ENCODE measurements at places on chromosomes 2 and 18.

GRCh38 chr2:233084488-233084887 lies 24.3 kb downstream of the INPP5D start:
- DNase-seq: no peak

DNA sequence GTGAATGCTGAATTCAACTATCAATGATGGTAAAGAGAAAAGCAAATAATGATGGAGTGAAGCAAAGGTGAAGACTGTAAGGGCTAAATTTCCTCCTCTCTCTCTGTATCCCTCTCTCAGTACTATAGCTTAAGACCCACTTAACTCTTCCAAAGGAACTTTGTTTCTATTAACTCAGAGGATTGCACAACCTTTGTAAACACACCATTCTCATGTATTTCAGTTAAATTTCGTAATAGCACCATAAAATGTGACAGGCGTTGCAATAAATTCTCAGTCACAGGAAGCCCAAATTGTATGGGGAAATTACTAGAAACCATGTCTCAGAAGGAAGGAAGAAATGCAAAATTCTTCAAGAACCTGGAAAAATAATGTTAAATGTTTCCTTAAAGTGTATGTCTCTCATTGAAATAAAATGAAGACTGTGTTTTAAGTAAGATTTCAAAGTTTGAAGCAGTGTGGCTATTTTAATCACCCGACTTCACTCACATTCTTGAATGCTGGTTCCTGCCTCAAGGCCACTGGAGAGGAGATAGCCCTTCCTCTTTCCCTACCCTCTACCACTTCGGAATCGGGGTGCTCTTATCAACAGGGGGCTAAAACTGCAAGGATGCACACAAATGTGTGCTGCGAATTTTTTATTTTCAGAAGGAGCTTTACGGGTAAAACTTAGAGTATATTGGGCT lies 112.1 kb downstream of the FTCDNL1 start:
- DNase-seq: no peak

DNA sequence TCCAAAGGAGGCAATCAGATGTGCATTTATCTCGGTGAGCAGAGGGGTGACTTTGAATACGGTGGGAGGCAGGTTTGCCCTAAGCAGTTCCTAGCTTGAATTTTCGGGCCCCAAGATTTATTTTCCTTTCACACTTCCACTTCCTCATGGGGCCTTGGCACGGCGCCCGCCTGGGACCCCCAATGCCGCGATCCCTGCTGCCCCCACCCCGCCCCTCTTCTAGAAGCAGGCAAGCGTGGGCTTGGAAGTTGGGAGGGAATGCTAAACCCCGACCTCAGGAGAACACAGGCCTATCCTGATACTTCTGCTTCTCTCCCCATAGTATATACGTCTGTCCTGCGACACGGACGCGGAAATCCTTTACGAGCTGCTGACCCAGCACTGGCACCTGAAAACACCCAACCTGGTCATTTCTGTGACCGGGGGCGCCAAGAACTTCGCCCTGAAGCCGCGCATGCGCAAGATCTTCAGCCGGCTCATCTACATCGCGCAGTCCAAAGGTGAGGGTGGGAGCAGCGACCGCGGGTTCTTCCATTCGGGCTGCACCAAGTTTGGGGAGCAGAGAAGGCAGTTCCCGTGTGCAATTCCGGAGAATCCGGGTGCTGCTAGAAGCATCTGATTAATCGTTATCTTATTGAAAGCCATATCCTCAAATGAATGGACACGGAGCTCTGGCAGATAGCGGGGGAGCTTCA lies 21.6 kb downstream of the TRPM8 start:
- DNase-seq: no peak

DNA sequence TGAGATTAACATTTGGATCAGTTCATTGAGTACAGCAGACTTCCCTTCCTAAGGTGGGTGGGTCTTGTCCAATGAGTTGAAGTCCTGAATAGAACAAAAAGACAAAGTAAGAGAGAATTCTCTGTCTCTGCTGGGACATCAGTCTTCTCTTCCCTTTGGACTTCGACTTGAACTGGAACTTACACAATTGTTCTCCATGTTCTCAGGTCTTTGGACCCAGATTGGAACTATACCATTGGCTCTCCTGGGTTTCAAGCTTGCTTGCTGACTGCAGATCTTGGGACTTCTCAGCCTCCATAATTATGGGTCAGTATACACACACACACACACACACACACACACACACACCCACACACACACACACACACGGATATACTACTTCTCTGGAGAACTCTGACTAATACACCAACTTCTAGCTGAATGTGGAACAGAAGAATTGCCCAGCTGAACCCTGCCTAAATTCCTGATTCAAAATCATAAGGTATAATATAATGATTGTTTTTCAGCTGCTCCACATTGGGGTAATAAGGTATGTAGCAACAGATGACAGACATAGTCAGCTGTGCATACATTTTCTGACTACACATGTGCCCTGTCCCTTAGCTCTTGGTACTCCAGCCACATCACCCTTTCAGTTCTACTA lies 214.0 kb downstream of the TGIF1 start:
- no peak for DNase-seq

- DNase-seq: no peak
Measured at GRCh38 chr18:41326311-41326710, 628.7 kb upstream of the PIK3C3 start.

DNA sequence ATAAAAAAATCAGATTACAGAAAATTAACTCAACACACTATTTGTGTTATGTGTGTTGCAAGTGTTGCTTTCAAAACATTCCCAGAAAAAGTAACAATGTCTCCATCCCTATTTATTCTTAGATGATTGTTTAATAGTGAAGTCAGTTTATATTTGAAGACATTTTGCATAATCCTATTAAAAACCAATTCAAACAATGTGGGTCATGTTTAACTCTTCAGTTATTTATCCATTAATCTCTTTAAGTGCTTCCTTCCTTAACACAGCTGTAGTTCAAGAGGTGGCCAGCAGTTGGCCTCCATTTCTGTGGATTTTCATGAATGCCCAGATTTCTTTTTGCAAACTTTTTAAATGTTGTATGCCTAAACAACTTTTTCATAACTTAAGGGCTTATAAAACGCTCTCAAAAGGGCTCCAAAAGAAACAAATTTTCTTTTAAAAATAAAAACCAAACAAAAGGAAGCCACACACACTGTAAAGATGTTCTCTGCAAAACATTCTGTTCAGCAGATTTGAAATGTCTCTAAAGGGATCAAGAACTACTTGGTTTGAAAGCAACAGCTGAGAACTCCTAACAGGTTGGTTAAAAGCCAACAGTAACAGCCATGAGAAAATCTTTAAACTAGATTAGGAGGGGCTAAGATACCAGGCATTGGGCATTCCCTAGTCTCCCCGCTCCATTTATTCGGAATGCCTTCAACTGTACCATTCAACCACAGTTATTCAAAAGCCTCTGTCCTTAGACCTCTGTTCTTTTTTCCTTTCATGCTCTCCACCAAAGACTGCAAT lies 71.5 kb downstream of the THADA start:
- DNase-seq: no peak

DNA sequence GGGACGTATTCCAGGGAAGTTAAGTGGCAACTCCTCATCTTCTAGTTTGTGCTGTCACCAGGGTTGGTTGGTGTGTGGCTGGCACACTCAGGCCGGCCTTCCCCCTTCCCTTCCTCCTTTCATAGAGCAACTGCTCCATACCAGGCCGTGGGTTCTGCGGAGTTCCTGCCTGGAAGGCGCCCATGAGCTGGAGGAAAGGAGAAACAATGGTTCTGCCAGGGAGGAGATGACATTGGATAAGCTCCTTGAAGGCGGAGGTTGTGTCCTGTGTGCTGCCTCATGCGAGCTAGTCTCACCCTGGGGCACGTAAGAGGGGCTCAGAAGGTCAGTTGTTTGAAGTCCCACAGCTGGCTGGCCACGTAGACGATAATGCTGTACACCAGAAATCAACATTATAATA lies 19.2 kb downstream of the ASAP2 start:
- DNase-seq: no peak

GRCh38 chr2:235216901-235217300 lies 265.1 kb downstream of the SH3BP4 start:
- DNase-seq: no peak

DNA sequence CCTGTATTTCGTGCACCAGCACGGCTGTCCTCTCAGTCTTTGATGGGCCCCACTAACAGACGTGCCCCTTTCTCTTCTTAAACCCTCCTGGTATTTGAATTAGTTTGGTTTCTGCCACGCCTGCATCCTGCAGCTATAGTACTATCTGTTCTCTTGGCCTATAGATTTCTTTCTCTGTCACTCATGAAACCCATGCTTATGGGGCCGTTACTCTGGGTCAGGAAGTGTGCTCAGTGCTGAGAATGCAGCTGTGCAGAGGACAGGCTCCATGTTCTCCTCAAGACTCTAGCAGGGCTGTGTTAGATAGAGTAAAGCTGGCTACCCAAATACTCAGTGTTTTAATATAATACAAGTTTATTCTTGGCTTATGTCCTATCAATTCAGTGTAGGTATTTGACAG lies 180.0 kb downstream of the INSIG2 start:
- DNase-seq: no peak

DNA sequence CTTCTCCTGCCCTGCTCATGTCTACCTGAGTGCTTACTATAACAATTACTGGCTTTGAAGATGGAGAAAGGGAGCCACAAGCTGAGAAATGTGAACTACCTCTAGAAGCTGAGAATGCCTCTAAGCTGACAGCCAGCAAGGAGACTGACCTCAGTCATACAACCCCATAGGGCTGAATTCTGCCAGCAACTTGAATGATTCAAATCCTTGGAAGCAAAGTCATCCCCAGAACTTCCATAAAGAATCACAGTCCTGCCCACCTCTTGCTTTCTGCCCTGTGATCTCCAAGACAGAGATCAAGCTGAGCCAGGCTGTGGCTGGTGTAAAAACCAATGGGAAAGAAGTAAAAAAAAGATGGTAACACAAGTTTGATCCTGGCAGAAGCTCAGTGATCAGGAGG lies 288.2 kb upstream of the SPHKAP start:
- no peak for DNase-seq

GRCh38 chr2:58634653-58635370 lies 393.7 kb upstream of the FANCL start:
- DNase-seq: no peak

GRCh38 chr2:180722551-180723239 lies 257.7 kb upstream of the UBE2E3 start:
- DNase-seq: no peak

GRCh38 chr2:37912056-37912455 lies 13.0 kb upstream of the RMDN2 start:
- DNase-seq: no peak

- DNase-seq: no peak
Measured at GRCh38 chr18:79672490-79673276, 6.9 kb upstream of the CTDP1 start.

- no peak for DNase-seq
Measured at GRCh38 chr18:38237796-38238195, 672.2 kb upstream of the CELF4 start.

- DNase-seq: no peak
Measured at GRCh38 chr2:9795071-9795470, 48.2 kb upstream of the TAF1B start.

- no peak for DNase-seq
Measured at GRCh38 chr2:70035344-70035844, 51.9 kb upstream of the PCBP1 start.

DNA sequence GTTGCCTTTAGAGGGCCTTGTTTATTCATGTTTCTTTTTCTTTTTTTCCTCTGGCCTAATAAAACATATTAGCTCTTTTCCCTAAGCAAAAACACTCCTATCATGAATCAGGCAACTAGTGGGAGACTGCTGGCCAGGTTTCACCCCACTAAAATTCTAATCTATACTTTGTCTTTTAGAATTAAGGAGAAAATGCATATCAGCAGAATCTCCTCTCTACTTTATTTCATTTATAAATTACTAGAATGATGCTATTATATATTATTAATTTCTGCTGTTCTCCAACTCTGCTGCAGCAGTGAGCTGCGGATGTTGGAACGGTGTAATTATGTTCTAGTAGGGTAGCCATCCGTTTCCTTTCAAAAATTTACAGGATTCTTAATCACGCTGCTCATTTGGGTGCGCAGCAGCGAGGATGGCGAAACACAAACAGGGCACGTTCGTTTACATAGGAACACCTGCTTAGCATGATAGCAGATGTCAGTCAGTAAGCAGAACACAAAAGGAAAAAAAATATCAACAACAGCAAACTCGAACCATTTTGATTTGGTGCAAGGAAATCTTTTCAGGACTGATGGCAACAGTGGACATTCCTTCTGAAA lies 30.5 kb downstream of the ZEB2 start:
- no peak for DNase-seq

- DNase-seq: no peak
Measured at GRCh38 chr2:99886418-99886817, 256.0 kb downstream of the AFF3 start.

DNA sequence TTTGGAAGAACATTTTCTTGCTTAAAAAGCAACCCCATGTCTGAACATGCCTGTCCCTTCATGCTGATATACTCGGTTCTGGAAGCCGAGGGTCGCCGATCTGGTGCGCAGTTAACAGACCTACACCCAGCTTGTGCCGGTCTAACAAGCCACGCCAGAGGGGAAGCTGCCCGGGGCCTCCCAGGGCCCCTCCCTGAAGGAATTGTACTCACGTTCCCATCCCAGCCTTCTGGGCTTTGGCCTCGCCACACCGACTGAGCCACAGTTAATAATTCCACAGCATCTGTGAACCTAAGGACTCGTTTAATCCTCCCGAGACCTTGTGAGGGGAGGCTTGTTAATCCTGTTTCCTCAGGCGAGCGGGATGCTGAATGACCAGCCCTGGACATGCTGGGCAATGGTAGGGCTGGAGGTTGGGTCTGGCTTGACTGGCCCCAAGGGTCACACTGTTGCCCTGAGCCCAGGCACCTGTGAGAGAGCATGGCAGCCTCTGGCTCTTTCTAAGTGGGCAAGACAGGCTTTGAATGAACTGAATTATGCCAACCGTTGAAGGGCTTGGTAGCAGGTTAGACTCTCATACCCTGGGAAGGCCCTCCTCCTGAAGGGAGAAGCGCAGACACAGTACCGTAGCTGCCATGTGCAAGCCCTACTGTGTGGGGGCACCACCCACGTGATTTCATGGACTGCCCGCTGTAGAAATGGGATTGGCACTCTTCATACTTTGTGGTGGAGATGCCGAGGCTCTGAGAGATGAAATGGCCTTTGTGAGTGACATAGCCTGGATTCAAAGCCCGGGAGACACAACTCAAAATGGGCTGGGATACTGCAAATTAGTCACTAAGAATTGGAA lies 27.9 kb upstream of the ODC1 start:
- DNase-seq: no peak

DNA sequence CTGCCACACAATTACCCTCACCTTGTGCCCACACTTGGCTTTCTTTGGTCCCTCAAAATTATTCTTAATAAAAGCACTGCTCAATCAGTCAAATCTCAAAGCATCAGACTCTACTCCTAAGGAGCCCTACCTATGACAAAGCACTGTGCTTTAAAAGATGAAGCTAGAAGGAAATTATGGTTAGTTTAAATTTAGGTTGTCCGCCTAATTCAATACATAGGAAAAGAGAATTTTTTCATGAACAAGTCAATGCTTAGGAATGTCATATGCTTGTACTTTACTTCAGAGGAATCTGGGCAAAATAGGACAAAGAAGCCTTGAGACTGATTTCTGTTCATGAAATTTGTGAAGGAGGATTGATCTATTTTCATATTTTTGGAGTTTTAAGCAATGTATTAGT lies 726.4 kb upstream of the CDH2 start:
- DNase-seq: no peak
